ENCODE measurements at places on chromosomes 1 and 21.

DNA sequence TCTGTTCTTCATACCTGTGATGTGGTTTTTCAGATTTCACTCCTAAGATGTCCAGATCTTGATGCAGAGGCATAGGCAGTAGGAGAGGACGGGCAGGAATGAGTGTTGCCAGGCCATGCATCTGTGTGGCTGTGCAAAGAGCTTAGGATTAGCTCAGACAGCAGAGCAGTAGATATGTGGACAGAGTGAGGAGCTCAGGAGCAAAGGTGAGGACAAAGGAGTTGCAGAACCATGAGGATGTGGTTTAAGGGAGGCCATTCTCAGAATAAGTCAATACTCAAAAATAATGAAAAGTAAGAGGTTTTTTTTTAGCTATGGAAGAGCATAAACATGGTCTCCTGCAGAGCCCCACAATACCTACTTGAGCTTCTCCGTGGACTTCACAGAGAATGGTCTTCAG lies 158.3 kb downstream of the HHAT start:
- no peak for DNase-seq

- DNase-seq, result no peak
Measured at GRCh38 chr1:37399205-37399604, 75.2 kb upstream of the ZC3H12A start.

DNA sequence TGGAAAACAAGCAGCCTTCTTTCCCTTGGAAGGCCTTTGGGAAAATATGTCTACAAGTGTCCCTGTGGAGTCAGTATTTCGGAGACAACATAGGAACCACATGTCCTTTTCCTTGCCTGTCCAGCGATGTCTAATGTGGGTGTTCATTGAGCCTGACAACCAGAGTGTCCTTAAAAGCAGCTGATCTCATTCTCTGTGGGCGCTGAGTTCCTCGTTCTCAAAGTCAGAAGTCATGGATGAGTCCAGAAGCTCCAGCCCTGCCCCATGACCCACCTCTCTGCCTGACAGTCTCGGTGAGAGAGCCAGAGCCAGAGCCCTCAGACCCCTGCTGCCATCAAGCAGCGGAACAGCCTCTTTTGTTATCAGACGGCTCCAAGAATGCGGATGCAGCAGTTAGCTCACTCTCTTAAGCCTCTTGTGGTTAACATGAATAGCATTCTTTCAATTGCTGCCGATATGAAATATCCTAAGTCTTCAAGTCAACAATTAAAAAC lies 329.2 kb downstream of the TGFB2 start:
- no peak for DNase-seq

GRCh38 chr1:51915951-51916350 lies 37.4 kb upstream of the NRDC start:
- DNase-seq, result no peak

GRCh38 chr1:17052038-17052437 lies 1.8 kb downstream of the SDHB start:
- DNase-seq, result no peak

- DNase-seq, result no peak
Measured at GRCh38 chr1:25704267-25704691, 87.7 kb downstream of the MAN1C1 start.

DNA sequence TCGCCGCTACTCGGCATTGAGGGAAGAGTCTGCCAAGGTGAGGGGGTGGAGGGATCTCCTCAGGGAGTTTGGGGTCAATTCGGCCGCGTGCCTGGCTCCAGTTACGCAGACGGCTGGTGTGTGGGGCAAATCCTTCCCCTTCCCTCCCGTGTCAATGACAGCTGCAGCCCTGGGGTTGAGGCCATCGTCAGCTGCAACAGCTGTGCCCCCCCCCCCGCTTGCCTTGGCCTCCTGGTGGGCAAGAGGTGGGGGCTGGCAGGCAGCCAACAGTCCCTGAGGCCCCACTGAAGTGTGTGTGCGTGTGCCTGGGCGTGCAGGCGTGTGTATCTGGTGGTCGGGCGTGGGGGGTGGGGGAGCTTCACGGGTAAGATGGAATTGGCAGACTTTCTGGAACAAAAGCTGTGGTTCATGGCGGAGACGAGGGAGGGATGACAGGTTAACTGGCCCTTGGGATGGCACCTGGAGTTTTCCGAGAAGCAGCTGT lies 25.6 kb downstream of the PPFIA4 start:
- peak; percentile 43 for DNase-seq

GRCh38 chr1:236103646-236104218 lies 38.6 kb upstream of the GPR137B start:
- DNase-seq, result peak; percentile 46

- no peak for DNase-seq
Measured at GRCh38 chr1:73033640-73034039, 751.3 kb upstream of the NEGR1 start.

DNA sequence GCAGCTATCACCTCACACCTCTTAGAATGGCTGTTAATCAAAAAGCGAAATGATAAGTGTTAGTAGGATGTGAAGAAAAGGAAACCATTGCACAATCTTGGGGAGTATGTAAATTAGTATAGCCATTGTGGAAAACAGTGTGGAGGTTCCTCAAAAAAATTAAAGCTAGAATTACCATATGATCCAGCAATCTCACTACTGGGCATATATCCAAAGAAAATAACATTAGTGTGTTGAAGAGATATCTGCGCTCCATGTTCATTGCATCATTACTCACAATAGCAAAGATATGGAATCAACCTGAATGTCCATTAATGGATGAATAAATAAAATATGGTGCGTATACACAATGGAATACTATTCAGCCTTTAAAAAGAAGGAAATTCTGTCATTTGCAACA lies 68.9 kb downstream of the SNRPE start:
- no peak for DNase-seq

- peak; percentile 70 for DNase-seq
Measured at GRCh38 chr21:45542242-45542666, at the start of gene SLC19A1. Gene SLC19A1, minus strand, starts transcription at chr21:45542440. Its CDS starts 4,481 bp downstream, at chr21:45537959.

DNA sequence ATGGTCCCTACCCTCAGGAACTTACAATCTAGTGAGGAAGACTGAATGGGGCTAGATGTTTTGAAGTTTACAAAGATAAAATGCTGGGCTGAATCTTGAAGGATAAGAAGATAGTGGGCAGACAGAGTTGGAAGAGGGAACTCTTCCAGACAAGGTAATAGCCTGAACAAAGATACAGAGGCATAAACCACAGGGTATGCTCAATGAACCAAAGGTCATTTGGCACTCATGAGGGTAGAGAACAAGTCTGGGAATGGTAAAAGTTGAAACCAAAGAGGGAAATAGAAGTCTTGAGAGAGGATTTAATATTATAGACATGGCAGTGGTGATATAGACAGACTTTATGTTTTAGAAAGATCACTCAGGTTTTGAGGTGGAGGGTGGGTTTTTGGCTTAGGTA lies 48.1 kb upstream of the ZSWIM5 start:
- no peak for DNase-seq

- DNase-seq, result no peak
Measured at GRCh38 chr1:204455063-204455830, 39.4 kb downstream of the PIK3C2B start.

DNA sequence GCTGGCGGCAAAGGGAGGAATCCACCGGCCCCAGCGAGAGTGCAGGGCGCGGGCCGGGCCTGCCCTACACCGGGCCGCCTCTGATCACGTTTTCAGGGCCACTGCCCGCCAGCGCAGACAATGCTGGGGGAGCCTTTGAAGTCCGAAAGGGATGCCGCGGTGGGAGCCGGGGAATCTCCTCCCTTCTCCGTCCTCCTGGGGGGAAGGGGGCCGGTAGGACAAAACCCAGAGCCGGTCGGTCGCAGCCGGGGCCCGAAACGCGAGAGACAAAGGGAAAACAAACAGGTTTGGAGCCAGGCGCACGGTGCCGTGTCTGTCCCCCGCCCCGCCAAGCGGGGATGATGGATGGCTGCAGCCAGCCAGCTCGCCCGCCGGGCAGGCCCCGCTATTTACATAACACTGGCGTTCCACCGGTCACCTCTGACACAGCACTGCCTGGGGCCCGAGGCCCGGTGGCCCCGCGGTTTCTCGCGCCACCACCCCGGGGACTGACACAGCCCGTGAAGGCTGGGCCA lies 92.0 kb downstream of the CASZ1 start:
- no peak for DNase-seq

- DNase-seq, result no peak
Measured at GRCh38 chr1:156859523-156860112, 701 bp upstream of the INSRR start.

DNA sequence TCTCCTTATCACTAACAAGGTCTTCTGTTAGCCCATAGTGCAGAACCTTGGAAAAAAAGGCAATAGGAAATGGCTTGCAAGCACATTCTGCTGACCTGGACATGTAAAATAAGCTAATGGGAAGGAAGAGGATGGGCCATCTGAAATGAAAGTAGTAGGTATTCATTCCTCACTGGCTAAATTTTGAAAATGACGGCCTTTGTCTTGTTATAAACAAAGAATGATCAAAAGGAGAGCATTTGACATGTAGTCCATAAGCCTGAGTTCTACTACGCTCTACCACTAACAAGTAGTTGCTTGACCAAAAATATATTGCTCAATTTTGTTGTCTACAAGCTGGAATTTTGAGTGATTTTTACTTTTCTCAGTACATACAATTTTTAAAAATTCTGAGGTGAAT lies 75.6 kb downstream of the TBX15 start:
- no peak for DNase-seq

DNA sequence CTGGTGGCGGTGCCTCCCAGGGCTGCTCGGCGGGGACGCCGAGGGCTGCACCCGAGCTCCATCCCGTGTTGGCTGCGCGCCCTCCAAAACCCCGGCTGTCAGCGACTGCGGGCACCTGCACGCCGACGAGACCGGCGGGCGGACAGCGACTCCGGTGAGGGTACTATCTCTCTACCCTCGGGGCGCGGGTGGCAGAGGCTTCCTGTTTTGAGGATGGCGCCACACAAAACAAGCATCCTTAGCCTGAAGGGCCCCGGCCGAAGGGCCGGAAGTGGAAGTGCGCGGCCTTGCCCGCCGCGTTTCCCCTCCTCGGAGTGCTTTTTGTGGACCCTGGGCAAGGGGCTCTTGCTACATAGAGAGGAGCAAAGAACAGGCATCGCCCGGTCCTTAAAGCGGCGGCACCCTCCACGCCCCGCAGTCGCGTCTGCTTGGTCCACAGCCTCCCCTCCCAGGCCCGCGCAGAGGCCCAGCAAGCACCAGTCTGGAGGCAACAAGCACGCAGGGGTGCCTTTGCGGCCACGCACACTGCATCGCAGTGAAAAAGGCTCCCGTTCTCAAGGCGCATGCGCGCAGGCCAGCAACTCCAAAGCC lies 561 bp upstream of the COQ8A start:
- peak; percentile 67 for DNase-seq

- DNase-seq, result no peak
Measured at GRCh38 chr1:1631782-1632420, at the start of gene MMP23B. Gene MMP23B, plus strand, starts transcription at chr1:1632173. Its CDS starts 46 bp downstream, at chr1:1632219.

GRCh38 chr1:80731241-80731894 lies 1069.4 kb upstream of the ADGRL2 start:
- no peak for DNase-seq

DNA sequence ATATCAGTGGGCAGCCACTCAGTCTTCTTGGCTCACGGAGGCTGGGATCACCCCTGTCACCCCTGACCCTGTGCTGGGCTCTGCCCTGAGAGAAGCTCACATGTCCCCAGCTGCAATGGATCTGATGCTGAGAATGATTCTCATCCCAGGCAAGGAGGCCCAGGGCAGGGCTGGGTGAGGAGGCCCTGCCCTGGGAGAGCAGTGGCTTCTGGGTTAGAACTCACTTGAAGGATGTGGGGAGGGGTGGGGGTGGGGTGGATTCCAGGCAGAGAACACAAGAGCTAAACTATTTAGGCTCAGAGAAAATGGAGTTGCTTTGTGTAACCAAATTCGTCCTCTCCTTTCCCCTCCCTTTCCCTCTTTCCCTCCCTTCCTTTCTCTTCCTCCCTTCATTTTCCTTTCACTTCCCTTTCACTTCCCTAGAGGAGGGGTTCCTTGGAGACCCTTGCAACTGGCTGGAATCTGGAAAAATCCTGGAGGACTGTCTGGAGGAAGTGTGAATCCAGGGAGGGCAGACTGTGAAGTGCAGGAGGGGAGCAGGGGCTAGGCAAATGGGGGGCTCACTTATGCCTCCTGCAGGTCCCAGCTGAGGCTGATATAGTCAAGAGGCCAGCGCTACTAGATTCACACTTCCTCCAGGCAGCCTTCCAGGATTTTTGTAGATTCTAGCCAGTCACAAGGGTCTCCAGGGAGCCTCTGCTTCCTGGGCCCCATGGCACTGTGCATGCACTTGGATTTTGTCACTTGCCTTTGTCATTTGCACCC lies 47.0 kb downstream of the IGSF21 start:
- DNase-seq, result no peak

DNA sequence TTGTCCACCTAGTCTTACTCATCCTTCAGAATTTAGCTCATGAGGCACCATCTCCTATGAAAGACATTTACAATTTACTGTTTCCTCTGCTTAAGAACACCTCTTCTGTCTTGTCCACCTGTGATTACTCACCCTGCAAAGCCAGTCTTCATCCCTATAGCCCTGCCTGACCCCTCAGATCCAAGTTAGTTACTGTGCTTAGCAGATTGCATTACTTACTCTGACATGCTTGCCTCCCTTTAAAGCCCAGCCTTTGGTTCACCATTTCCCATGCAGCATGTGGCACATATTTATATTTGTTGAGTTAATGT lies 60.9 kb upstream of the VCAM1 start:
- DNase-seq, result no peak

GRCh38 chr1:15148941-15149340 lies 4.6 kb upstream of the TMEM51 start:
- no peak for DNase-seq

- no peak for DNase-seq
Measured at GRCh38 chr1:10497109-10497508, 22.4 kb downstream of the PEX14 start.
